ENCODE measurements at places on chromosomes 5 and 9. TPM values are rescaled to one million over a fixed set of nuclear protein-coding genes. Genes with fewer than 3 reads are reported as not detected.

DNA sequence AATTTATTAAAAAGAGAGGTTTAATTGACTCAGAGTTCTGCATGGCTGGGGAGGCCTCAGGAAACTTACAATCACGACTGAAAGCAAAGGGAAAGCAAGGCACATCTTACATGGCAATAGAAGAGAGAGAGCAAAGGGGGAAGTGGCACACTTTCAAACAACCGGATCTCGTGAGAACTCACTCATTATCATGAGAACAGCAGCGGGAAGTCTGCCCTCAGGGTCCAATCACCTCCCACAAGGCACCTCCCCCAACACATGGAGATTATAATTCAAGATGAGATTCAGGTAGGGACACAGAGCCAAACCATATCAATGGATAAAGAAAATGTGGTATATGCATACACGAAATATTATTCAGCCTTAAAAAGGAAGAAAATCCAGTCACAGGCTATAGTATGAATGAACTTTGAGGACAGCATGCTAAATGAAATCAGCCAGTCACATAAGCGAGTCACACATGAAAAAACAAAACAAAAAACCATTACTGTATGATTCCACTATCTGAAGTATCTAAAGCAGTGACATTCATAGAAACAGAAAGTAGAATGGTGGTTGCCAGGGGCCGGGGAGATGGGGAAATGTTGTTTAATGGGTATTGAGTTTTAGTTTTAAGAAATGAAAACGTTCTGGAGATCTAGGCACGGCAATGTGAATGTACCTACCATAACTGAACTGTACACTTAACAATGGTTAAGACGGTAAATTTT is 83.4 kb upstream of the PCA3 start:
- no peak overlapping the region for H3K27ac ChIP-seq
- DNase-seq: peak; percentile 52
- H3K4me1 ChIP-seq: peaks cover 8% of the 10 kb centered on the region
- H3K36me3 ChIP-seq: no peaks in the 10 kb centered on the region

DNA sequence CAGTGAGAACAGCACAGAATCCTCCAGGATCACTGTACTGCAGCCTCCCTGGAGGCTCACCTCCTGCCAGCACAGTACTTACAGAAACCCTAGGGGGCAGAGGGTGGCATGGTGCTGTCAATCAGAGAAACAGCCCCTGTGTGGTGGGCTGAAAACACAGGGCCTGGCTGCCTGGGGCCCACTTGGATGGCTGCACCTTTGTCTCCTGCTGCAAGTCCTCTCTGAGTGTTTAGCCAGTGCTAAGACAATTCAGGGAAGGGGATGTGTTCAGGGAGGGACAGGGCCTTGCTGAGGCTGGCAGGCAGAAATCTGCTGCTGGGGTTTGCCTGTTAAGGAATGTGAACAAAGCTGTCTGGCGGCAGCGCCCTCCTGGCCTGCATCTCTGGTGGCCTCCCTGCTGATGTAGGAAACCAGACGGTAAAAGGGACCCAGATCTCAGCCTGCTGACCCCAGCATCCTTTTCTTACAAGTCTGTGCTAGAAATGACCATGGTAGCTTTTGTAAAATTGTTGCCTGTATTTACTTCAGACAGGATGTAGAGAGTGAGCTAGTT is 39.5 kb downstream of the PRRC2B start:
- peaks cover 40% of the 10 kb centered on the region for H3K36me3 ChIP-seq
- no peaks in the 10 kb centered on the region for H3K27me3 ChIP-seq
- no peak for DNase-seq
- peaks cover 24% of the 10 kb centered on the region for H3K4me1 ChIP-seq
- H3K4me3 ChIP-seq: no peak overlapping the region
- H3K27ac ChIP-seq: peak overlapping the region; percentile 43

- H3K36me3 ChIP-seq: peaks cover 1% of the 10 kb centered on the region
- peaks cover 22% of the 10 kb centered on the region for H3K4me1 ChIP-seq
- H3K4me3 ChIP-seq: no peak overlapping the region
- peak overlapping the region; percentile 21 for H3K27ac ChIP-seq
These were observed 19.4 kb downstream of the IPO11 start for GRCh38 chr5:62431735-62432620.

DNA sequence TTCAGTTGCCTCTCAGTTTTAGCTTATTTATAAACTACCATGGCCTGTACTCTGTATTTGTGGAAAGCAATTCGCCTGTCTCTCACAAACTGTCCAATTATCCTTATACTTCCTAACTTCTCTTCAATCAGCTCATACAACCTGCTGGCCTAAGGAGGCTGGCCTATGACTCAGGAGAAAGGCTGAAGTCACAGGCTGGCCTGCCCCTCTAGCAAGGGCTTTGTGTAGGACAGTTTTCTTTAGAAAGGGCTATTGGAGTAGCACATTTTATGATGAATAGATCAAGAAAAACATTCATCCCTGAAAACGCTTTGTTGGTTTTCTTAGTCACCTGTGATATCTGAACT is 988.7 kb upstream of the ARRDC3 start:
- no peaks in the 10 kb centered on the region for H3K4me1 ChIP-seq
- no peaks in the 10 kb centered on the region for H3K36me3 ChIP-seq
- H3K4me3 ChIP-seq: no peak overlapping the region
- no peak for DNase-seq
- H3K27me3 ChIP-seq: no peaks in the 10 kb centered on the region
- H3K27ac ChIP-seq: no peak overlapping the region

- no peaks in the 10 kb centered on the region for H3K4me1 ChIP-seq
- H3K36me3 ChIP-seq: no peaks in the 10 kb centered on the region
- no peak overlapping the region for H3K27ac ChIP-seq
- no peak for DNase-seq
- peaks cover 12% of the 10 kb centered on the region for H3K27me3 ChIP-seq
- no peak overlapping the region for H3K4me3 ChIP-seq
These were observed 472.8 kb downstream of the CDK5RAP2 start for GRCh38 chr9:120107138-120107537.

DNA sequence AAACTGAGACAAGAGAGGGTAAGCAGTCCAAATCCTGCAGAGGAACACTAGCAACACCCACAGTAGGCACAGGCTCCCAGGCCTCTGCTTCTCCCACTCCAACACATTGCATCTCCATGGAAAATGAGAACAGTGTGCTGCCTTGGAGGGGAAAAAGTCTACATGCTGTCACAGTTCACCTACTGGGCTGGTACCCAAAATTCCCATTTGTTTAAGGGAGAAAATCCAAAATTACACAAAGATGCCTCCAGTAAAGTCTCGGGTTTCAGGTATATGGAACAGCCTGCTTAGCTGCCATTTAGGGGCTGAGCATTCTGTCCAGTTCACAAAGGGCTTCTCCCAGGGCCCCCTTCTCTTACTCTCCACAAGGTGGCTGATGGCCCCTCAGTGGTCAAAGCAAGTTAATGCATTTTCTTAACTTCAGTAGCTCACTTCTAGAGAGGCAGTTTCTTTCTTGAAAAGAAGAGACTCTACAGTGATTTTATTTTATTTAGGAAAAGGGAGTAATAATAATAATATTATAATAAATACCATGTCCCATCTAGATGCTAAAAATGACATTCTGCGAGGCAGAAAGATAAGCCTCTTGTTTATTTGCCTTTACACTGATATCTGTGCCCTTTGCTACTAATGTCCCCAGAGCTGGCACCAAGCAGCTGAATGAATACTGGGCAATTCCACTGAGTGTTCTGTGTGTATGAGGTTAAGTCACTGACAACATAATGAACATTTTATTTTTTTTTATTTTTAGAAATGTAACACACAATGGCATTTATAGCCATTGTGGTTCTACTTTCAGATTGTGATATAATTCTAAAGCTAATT is 89.4 kb downstream of the RGS7BP start:
- H3K36me3 ChIP-seq: no peaks in the 10 kb centered on the region
- H3K4me3 ChIP-seq: no peak overlapping the region
- DNase-seq: no peak
- H3K27me3 ChIP-seq: no peaks in the 10 kb centered on the region
- H3K27ac ChIP-seq: no peak overlapping the region

DNA sequence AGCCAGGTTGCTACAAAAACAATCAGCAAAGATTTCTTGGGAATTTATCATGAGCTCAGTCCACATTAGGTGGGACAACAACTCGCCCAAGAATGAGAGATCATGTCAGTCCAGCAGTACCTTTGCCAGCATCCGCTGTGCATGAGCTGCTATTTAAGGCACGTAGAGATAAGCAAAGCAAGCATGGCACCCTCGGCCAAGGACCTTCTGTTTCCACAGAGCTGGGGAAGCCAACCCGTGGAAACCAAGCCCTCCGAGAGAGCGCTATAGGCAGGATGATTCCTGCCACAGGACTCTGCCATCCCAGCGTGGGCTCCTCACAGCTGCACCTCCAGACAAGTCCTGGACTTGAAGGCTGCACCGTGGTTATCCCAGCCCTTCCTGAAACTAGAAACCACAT is 189.5 kb upstream of the PPP1R26 start:
- H3K4me3 ChIP-seq: no peak overlapping the region
- peaks cover 2% of the 10 kb centered on the region for H3K27me3 ChIP-seq
- H3K36me3 ChIP-seq: no peaks in the 10 kb centered on the region
- no peak for DNase-seq
- H3K27ac ChIP-seq: no peak overlapping the region

- no peak for DNase-seq
- H3K27ac ChIP-seq: no peak overlapping the region
- no peaks in the 10 kb centered on the region for H3K36me3 ChIP-seq
- H3K4me3 ChIP-seq: no peak overlapping the region
These were observed 235.6 kb downstream of the ELAVL2 start for GRCh38 chr9:23590276-23591000.

GRCh38 chr5:68960961-68961360 is 132.9 kb upstream of the SLC30A5 start:
- H3K36me3 ChIP-seq: no peaks in the 10 kb centered on the region
- no peaks in the 10 kb centered on the region for H3K27me3 ChIP-seq
- no peaks in the 10 kb centered on the region for H3K4me1 ChIP-seq
- no peak overlapping the region for H3K27ac ChIP-seq

DNA sequence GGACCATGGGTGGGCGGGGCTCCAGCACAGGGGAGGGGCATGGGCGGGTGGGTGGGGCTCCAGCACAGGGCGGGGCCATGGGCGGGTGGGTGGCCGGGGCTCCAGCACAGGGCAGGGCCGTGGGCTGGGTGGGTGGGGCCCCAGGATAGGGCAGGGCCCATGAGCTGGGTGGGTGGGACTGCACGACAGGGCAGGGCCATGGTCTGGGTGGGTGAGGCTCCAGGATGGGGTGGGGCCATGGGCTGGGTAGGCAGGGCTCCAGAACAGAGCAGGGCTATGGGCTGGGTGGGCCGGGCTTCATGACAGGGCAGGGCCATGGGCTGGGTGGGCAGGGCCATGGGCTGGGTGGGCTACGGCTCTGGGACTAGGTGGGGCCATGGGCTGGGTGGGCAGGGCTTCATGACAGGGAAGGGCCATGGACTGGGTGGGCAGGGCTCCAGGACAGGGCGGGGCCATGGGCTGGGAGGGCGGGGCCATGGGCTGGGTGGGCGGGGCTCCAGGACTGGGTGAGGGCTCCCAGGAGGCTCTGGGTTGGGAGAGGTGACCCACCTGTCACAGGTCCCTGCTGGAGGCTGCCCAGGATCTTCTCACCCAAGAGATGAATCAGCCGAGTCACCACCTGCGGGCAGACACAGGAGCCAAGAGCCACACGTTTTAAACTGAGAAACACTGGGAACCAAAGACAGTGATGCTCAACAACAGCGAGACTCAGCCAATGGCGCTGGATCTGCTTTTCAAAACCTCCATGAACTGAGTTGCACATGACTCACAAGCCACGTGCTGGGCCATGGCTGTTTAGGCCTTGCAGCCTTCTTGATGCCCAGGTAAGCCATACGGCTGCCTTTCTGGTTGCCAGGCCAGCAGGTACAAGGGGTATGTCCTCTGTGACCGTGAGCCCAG is 33.6 kb upstream of the NSMF start:
- DNase-seq: peak; percentile 53
- H3K36me3 ChIP-seq: no peaks in the 10 kb centered on the region
- no peaks in the 10 kb centered on the region for H3K27me3 ChIP-seq
- no peak overlapping the region for H3K4me3 ChIP-seq
- peaks cover 2% of the 10 kb centered on the region for H3K4me1 ChIP-seq

- H3K36me3 ChIP-seq: no peaks in the 10 kb centered on the region
- no peaks in the 10 kb centered on the region for H3K4me1 ChIP-seq
- no peak overlapping the region for H3K27ac ChIP-seq
- H3K4me3 ChIP-seq: no peak overlapping the region
- peaks cover 15% of the 10 kb centered on the region for H3K27me3 ChIP-seq
These were observed 127.4 kb upstream of the ADRA1B start for GRCh38 chr5:159788835-159789331.

GRCh38 chr5:87717761-87718160 is 305.0 kb upstream of the CCNH start:
- no peak overlapping the region for H3K27ac ChIP-seq
- H3K27me3 ChIP-seq: no peaks in the 10 kb centered on the region
- DNase-seq: no peak

GRCh38 chr5:113162208-113162607 is 185.6 kb downstream of the DCP2 start:
- DNase-seq: no peak
- H3K27ac ChIP-seq: no peak overlapping the region
- H3K4me3 ChIP-seq: no peak overlapping the region

DNA sequence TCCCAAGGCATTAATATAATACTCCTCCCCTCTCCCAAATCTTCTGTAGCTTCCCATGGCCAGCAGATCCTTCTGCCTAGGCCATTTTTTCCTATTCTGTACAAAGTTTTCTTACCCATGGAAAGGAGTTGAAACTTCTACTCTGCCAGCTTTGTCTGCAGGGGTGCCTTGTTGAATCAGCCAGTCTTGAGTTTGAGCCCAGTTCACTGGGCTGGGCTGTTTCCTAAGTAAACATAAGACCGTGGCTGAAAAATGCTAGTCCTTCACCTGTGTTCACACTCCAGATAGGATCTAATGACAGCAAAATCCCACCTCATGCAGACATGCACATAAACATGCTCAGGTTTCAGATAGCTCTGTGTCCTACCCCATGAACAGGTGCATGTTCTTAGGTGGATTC is 10.4 kb downstream of the TEX48 start:
- peaks cover 25% of the 10 kb centered on the region for H3K4me1 ChIP-seq
- H3K27me3 ChIP-seq: peaks cover 2% of the 10 kb centered on the region
- H3K4me3 ChIP-seq: no peak overlapping the region
- no peak for DNase-seq

ADGRV1 gene
- total RNA-seq: not detected

CLINT1 gene
- total RNA-seq: 60.7 TPM

PCDHGA2 gene
- not detected for total RNA-seq

SOHLH1 gene
- total RNA-seq: not detected

SPATA31A1 gene
- total RNA-seq: not detected

PTGES2 gene
- total RNA-seq: 40.8 TPM

C9 gene
- total RNA-seq: not detected

PCDHA12 gene
- not detected for total RNA-seq

DBH gene
- not detected for total RNA-seq

GABRA6 gene
- not detected for total RNA-seq

OTP gene
- not detected for total RNA-seq

Data from activated CD8-positive, alpha-beta T cell treated with anti-CD3 and anti-CD28 coated beads for 36 hours (primary cell).